Hair follicle dermal papilla cell (primary cell): ENCODE measurements at places on chromosomes 6 and 20. TPM values are rescaled to one million over a fixed set of nuclear protein-coding genes. Genes with fewer than 3 reads are reported as not detected.

Gene MYBL2
- total RNA-seq = 3.7 and 4.1 TPM in 2 replicates

Gene SLC29A1
- total RNA-seq = 5.8 and 8.4 TPM in 2 replicates

Gene MAPK14
- total RNA-seq = 74.4 and 89.4 TPM in 2 replicates

Gene OR2H1
- total RNA-seq = not detected in 2 replicates

Gene CGAS
- 6.0 and 7.3 TPM in 2 replicates for total RNA-seq

Gene PRICKLE4
- not detected in 2 replicates for total RNA-seq

Gene GTSF1L
- not detected in 2 replicates for total RNA-seq
